ENCODE measurements at places on chromosomes 7 and 10.
A peak's percentile ranks its signal among the peaks of the same experiment; 100 is the strongest.

DNA sequence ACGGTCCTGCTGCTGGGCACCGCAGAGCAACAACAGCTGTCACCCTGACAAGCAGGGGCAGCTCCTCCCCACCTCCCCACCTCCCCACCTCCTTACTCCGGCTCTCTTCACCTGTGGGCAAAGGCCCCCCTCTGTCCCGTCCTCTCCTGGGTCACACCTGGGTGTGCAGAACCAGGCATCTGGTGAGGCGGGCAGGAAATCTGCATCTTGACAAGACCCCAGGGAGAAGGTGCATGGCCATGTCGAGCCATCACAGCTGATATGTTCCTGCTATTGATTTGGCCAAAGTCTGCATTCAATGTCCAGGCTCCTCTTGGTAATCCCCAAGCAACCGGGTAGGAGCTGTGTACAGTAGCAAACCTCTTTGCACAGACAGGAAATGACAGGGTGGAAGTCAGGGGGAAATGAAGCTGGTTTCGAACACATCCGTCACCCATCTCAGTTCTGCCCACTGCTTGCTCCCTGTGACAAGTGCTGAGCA lies 554.2 kb downstream of the DNAJB6 start:
- no peak for DNase-seq

DNA sequence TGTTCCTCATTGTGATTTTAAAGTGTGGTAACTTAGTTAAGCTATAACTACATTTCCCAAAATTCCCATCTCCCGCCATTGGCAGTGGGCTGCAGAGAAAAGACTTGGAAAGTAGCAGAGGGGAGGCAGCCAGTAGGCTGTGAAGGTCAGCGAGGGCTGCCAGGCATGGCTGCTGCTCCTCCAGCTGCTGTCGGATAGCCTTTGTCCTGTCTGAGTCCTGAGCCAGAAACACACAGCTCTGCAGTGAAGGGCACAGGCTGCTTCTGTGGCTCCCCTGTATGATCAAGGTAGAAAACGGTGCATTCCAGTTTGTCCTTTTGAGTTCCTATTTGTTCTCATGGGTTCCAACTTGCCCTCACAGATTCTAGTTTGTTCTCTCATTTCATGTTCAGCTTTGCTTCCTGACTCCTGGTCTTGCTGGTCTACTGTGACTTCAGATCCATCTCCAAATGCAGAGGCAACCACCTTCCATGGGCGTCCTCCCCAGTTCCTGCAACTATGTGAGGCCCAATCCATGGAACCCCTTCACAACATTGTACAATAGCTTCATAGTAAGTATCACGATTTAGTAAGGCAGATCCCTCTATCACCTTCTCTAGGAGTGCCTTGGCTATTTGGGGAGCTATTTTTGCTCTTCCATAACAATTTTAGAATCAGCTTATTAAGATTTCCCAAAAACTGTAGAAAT lies 31.7 kb downstream of the SYPL1 start:
- no peak for DNase-seq

DNA sequence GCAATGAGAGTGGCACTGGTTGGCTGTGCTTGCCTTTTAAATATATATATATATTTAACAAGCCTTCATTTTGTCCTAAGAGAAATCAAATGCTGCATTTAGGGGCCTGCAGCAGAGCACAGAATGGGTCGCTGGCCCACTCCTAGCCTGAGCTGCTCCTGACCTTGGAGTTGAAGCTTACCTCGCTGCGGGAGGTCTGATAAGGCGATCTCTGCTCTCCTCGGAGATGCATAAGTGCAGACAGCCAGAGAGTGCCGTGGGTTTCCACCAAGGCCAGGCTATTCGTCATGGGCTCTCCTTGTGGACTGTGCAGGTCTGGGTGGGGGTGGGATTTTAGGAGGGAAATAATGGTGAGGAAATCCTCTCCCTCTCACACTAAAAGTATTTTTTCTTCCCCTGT lies 99.5 kb upstream of the IKZF1 start:
- no peak for DNase-seq

- DNase-seq, result no peak
Measured at GRCh38 chr7:45161138-45161537, 3.5 kb downstream of the RAMP3 start.

- no peak for DNase-seq
Measured at GRCh38 chr10:75319274-75319673, 82.3 kb downstream of the ZNF503 start.

GRCh38 chr7:95330204-95330960 lies 6.0 kb upstream of the PON1 start:
- DNase-seq, result no peak

- no peak for DNase-seq
Measured at GRCh38 chr7:24323961-24324480, 40.0 kb downstream of the NPY start.

DNA sequence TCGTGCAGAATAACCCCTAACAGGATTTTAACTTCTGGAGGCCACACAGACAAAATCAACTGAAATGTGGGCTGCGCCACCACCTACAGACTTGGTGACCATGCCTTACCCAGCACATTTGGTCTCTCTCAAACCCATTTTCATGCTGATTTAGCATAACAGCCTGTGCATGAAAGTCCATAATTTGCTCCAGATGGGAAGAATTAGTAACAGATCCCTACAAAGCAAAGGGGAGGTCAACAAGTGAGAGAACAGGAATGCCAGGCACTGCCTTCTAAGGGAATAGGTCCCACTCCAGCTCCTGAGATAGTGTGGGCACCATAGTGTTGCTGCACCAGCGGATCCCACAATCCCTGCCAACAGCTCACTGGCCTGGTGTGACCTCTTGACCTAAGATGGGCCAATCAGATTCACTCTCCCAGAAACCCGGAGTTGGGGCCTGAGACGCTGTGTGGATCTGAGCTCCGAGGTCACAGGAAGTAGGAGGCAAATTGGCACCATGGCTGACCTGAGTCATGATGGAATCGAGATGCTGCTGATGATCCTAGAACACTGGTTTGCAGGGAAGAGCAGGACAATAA lies 32.4 kb downstream of the SLIT1 start:
- no peak for DNase-seq

DNA sequence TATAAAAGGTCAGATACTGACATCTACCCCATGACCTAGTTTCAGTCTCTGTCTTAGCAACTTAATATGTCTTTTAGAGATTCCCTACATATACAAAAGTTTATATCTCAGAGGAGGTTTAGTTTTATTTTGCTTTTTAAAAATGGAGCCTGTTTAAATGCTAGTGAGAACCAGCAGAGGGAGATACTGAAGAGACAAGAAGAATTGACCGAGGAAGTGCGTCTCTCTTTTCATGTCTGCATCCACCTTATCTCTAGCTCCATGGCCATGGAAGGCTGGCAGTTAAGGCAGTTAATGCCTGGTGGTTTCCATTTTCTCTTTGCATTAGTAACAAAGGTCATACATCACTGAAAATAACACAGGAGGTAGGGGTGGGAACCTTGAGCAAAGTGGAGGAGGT lies 10.7 kb downstream of the SUV39H2 start:
- no peak for DNase-seq

DNA sequence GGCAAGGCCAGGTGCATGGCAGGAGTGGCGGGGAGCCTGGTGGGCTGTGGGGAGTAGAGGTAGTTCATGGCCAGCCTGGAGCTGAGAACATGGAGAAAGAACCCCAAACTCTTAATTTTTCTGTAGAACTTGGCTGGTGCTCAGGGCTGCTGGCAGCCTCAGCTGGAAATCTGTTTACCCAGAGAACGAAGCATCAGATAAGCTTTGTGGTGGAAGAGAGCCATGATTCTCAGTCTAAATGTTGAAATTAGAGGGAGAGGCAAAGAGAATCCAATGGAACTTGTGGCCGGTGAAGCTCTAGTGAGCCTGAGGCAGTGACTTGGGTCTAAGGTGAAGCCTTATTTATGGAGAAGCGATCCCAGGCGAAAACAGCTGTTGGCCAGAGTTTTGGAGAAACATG lies 126.4 kb downstream of the CCDC3 start:
- no peak for DNase-seq

DNA sequence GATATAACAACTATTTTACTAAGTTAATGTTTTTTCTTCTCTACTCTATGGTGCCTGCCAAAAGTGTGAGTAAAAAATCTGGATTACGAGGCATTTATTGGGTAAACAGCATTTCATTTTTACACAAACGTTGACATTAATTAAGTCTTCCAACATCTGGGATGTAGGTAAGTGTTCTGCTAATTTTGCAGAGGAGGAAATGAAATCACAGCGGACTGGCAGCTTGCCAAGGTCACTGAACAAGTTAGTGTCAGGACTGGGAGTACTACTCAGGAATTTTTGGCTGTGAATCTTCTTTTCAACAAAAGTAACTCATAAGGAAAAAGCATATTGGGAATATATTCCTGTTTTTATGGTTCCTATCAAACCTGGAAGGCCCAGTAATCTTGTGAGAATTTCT lies 612.1 kb upstream of the FZD8 start:
- no peak for DNase-seq

GRCh38 chr7:99597762-99598501 lies at the start of gene TMEM225B:
Gene TMEM225B (plus strand): TSS chr7:99598267. CDS start chr7:99604389, 6,122 bp downstream.
- no peak for DNase-seq

DNA sequence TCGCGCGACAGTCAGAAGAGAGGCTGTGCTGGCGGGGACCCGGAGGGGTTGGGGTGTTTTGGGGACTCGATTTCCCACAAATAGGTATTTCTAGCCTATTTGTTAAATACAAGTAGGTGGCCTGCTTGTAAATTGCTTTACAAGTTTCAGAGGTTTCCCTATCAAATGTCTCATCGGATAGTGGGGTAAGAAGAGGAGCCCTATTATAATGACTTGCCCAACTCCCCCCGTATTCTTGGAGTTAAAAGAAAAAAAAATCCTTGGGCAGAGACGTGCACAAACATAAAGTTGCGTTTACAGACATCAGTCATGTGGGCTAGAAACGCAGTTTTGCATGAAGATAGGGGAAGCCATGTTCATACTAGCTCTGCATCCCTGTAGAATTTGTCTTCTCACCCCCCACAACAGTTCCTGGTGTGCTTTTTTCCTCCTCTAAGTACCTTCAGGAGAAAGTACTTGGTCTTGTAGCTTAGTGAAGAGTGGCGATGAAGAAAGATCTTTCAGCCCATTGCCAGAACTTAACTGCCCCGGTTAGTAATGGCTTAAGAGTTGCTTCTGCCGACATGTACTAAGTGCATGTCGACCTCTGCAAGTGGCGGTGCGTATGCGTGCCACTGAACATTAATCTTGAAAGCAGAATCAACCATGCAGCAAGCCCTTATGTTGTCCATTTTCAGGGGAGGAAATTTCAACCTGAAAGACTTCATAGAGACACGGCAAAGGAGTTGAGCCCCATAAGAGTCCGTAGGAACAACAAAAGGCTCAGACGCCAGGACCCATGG lies 832 bp upstream of the TIAL1 start:
- no peak for DNase-seq

- no peak for DNase-seq
Measured at GRCh38 chr7:129502708-129503685, 666 bp downstream of the SMKR1 start.

- no peak for DNase-seq
Measured at GRCh38 chr7:134992626-134993179, 6.4 kb downstream of the AGBL3 start.

- no peak for DNase-seq
Measured at GRCh38 chr10:33136271-33136670, 178.2 kb upstream of the ITGB1 start.

- no peak for DNase-seq
Measured at GRCh38 chr7:118352867-118353453, 128.5 kb downstream of the ANKRD7 start.

- no peak for DNase-seq
Measured at GRCh38 chr10:76618641-76619040, 1019.0 kb downstream of the KCNMA1 start.

DNA sequence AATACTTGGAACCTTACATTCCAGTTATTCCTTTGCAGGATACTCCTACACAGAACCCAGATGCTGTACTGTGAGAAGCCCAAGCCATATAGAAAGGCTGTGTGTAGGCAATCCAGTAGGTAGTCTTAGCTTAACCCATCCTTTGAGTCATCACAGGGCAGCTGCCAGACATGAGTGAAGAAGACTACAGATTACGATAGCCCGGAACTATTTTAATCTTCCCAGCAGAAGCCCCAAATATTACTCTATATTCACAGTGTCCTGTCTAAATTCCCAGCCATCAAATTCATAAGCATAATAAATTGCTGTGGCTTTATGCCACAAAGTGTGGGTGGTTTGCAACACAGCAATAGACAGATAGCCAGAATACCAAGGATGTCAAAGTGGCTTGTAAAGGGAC lies 474.1 kb upstream of the STEAP1 start:
- no peak for DNase-seq

GRCh38 chr7:148712678-148713329 lies 14.1 kb downstream of the CUL1 start:
- no peak for DNase-seq

GRCh38 chr7:25968205-25968993 lies 183.6 kb upstream of the NFE2L3 start:
- DNase-seq, result no peak

- no peak for DNase-seq
Measured at GRCh38 chr10:33746836-33747268, 412.4 kb upstream of the NRP1 start.

DNA sequence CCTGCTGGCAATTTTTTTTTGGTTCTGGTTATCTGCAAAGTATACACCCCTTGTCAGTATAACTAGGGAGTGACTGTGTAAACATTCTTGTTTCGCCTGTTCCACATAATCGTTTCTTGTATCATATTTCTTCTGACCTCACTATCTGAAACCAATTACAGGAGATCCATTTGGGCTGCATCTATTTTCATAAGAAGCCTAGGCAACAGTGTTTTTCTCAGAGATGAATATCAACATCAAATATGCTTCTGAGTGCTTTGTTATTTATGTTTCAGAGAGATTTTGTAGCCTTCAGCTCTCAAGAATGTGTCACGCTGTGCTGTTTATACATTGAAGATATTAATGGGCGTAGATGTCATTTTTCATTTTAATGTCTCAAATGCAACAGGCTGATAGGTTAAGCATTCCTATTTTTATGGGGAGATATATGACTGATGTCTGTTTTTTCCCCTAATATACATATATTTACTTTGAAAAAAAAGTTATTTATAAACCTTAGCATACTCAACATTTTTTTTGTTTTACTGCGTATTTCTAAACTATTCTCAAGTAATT lies 115.5 kb downstream of the FOXP2 start:
- DNase-seq, result peak; percentile 14

- DNase-seq, result no peak
Measured at GRCh38 chr7:158809596-158809995, 19.7 kb downstream of the ESYT2 start.

DNA sequence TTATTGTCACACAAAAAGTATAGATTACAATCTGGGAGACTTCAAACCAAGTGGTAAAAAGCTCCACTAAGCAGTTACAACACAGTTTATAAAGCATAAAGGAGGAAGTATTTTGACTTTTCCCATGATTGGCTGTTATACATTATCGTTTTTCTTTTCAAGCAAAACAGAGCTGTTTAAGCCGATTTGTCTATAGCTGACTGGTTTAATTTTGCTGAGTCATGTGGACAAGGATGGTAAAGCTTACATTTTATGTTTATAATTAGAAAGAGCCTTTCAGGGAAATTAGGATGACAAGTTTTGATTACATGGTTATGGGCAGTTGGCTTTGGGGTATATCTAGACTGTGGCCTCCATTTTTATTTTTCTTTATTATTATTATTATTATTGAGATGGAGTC lies 152.5 kb upstream of the STK17A start:
- no peak for DNase-seq
